ENCODE measurements at places on chromosomes 1 and 21.

DNA sequence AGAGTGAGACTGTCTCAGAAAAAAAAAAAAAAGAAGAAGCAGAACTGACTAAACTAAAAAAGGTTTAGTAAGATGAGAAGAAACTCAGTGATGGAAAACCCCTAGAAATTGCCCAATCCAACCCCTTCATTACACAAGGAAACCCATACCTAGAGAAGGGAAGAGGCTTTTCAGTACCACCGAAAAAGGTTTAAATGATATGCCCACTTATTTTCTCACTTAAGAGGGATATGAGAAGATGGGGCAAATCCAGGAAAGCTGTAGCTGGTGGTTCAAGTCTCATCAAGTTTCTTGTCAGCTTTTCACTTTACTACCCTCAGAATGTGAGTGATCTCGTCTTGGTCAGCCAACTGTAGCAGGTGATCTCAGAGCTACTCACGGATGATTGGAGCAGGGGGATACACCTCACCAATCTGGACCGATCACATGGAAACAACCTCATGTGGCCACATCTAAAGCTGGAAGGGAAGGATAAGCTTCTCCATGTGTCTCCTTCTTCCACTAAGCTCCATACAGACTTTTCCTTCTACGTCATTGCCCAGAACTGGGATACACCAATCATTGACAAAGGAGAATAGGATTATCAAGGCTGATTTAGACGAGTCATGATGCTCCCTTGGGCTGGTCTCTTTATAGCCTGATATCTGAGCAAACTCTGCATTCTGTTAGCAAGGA is 126.7 kb upstream of the POU3F1 start:
- no peak for DNase-seq

- no peak for DNase-seq
Measured at GRCh38 chr1:148362626-148363438, 120.3 kb downstream of the PPIAL4G start.

- no peak for DNase-seq
Measured at GRCh38 chr1:184596950-184597645, 157.6 kb downstream of the EDEM3 start.

DNA sequence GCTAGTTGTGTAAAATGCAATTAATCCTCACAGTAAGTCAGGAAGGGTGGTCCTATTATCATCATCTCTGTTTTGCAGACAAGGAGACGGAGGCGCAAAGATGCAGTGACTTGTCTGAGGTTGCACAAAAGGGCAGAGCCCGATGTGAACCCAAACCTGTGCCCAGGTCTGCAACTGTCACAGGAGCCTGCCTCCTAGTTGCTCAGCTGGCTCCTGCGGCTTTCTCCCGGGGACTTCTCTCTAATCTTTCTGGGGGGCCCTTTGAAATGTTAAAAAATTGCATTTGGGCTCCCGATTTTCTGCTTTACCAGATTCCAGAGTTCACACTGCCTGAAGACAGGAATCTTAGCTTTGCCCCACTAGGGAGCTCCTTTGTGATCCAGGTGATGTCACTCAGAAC is 9.4 kb downstream of the CNR2 start:
- no peak for DNase-seq

DNA sequence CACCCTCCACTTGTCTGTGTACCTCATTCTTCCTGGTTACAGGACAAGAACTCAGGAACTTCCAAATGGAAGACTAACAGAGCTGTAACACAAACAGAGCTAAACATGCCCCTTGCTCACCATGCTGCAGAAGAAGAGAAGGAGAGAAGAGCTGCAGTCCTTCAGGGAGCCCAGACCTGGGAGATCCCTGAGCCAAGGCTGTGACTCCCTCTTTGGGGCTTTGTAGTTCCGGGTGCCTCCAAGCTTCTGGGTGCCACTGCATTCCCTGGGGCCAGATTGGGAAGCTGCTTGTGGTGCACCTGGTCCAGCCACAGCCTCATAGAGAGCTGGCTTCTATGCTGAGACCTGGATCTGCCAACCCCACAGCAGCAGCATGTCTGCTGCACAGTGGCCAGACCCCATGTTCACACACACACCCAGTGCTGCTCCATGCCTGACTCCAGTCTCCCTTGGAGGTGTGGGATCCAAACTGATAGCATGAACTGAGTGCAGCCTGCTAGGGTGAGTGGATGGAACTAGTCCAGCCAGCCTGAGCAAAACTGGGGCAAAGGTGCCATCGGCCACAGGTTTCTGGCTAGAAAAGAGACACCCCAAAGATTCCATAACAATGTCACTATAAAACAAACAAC is 263.0 kb upstream of the NRIP1 start:
- DNase-seq: no peak

GRCh38 chr1:147849098-147849895 is 53.3 kb upstream of the GJA8 start:
- DNase-seq: no peak

DNA sequence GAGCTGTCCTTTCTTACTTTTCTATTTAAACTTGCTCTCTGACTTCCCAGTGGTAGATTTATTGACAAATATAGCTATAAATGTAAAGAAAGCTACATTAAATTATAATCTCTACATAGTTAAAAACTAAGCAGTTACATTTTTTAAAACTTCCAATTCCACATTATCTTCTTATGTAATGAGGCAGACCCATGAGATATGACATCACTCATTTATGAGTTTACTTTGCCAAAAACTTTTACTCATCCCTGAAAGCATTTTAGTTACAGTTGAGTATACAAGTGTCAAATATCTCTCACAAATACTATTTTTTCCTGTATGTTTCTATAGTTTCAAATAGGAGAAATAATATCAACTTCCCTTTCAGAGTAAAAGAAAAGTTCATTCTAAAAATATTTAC is 3.8 kb downstream of the NMNAT2 start:
- DNase-seq: no peak

DNA sequence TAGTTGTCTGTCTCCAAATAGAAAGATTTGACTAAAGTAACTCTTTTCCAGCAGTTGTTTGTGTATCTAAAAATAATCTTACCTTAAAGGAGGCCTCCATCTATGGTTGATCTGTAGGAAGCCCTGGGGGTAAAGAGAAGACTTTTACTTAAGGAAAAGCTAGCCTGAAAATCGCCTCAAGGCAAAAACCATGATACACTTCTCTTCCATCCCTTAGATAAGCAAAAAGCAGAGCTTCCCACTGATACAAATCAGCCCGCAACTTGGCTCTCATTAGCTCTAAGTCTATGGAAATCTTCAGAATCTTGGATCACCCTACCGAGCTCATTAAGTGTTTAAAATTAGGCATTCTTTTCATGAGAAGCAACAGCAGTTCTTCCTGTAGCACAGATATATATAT is 576.9 kb upstream of the PTBP2 start:
- DNase-seq: no peak

DNA sequence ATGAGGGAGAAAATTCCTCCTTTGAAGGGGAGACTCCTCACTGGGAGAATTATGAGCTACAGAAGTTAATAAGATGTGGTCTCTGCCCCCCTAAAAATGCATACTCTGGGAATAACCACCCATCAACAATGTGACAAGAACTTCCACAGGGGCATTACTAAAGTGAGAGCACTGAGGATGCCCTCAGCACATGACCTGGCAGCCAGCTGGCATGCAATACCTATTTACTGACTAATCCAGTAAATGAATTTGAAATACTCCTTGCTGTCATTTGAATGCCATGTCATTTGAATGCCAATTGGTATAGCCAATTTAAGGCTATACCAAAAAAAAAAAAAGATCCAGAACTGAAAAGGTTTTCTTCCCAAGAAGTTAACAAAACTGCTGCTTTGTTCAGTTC is 30.8 kb downstream of the PLPP3 start:
- DNase-seq: no peak
